ENCODE measurements at places on chromosomes 13 and 19. TPM values are rescaled to one million over a fixed set of nuclear protein-coding genes. Genes with fewer than 3 reads are reported as not detected.

The TEAD2 gene
- total RNA-seq = 30.2 TPM

GRCh38 chr13:32728327-32728726, 142.1 kb downstream of the PDS5B start:
- no peaks in the 10 kb centered on the region for H3K4me1 ChIP-seq
- no peaks in the 10 kb centered on the region for H3K36me3 ChIP-seq
- H3K27me3 ChIP-seq = no peaks in the 10 kb centered on the region
- no peak for DNase-seq

DNA sequence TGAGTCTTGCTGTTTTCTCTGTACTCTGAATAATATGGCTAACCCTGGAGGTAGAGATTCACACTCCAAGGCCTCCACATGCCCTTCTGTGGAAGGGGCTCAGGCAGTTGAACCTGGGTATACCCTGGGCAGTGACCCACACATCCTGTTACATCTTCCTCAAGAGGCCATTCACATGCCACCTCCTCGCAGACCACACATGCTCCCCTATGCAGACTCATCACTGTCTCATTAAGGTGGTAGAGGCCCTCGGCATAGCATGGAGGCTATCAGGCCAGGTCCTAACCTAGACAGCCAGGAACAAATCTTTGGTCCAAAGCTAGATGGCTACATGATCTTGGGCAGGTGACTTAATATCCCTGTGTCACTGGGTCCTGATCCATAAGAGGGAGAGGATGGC, 363.9 kb upstream of the ZNF507 start:
- no peaks in the 10 kb centered on the region for H3K4me1 ChIP-seq
- no peak overlapping the region for H3K4me3 ChIP-seq
- no peaks in the 10 kb centered on the region for H3K27me3 ChIP-seq
- no peak overlapping the region for H3K27ac ChIP-seq

DNA sequence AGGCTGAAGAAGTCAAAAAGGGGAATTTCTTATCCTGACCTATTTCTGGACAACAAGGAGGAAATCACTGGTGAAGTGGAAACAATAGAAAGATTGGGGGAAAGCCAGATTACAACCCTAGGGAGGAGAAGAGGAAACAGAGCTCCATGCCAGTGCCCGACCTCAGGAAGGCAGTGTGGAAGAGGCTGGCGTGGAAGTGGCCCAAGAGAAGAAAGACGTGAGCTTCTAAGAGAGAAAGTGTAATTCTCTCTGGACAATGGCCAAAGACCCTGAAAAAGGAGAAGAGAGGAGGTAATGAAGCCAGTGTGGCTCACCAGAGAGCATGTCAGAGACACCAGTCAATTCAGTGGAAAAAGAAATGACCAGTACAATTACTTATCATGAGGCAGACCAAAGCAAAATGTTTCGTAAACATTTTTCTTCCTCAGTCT, 52.6 kb upstream of the URAD start:
- H3K4me3 ChIP-seq = no peak overlapping the region
- no peak for DNase-seq
- H3K27ac ChIP-seq = no peak overlapping the region
- H3K27me3 ChIP-seq = no peaks in the 10 kb centered on the region
- no peaks in the 10 kb centered on the region for H3K4me1 ChIP-seq

DNA sequence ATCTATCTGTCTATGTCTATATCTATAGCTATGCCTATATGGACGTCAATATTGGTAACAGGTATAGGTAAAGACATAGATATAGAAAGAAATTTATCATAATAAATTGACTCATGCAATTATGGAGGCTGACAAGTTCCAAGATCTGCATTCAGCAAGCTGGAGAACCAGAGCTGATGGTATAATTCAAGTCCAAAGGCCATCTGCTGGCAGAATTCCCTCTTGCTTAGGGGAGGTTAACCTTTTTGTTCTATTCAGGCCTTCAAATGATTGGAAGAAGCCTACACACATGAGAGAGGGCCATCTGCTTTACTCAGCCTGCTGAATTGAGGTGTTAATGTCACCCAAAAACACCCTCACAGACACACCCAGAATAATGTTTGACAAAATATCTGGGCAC, 10.8 kb downstream of the RASL11A start:
- no peak for DNase-seq
- no peaks in the 10 kb centered on the region for H3K36me3 ChIP-seq
- no peak overlapping the region for H3K4me3 ChIP-seq
- H3K27me3 ChIP-seq = no peaks in the 10 kb centered on the region
- H3K4me1 ChIP-seq = no peaks in the 10 kb centered on the region
